Activated naive CD4-positive, alpha-beta T cell treated with anti-CD3 and anti-CD28 coated beads for 36 hours (primary cell): ENCODE measurements at places on chromosomes 5 and 9.

DNA sequence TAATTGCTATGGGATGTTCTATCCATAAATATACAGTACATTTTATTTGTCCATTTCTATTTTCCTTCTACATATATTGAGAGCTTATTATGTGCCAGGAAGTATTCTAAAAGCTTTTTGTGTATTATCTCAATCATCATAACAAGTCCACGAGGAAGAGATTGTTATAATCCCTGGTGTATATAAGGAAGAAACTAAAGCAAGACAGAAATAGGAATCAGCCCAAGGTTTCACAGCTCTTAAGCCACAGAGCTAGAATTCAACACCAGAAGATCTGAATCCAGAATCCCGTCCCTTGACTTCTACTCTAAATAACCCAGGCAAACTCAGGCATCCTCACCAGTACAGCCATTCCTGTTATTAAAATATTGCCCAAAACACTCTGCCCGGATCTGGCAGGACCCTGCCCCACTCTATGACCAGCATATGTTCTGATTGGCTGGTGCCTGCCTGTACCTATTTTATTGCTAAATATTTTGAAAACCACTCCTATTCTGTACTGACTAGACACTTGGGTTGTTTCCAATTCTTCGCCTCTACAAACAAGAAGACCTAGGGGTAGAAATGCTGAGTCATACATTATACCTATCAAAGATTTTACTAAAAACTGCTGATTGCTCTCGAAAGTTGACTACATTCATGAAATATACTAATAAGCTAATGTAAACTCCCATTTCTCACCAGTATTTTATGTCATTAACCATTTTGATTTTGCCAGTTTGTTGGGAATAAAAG lies 297.4 kb downstream of the ENC1 start:
- no peak for DNase-seq

GRCh38 chr9:76077537-76077936 lies 187.1 kb downstream of the PCSK5 start:
- no peak for DNase-seq

DNA sequence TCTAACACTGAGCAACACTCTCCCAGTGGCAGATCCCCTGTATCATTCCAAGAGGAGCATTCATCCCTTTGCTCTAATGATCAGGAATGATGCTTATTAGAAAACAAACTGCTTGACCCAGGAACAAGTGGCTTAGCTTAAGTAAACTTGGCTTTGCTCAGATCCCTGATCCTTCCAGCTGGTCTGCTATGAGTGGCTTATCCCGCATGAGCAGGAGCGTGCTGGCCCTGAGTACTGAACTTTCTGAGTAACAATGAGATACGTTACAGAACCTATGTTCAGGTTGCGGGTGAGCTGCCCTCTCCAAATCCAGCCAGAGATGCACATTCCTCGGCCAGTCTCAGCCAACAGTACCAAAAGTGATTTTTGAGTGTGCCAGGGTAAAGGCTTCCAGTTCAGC lies 29.7 kb downstream of the GABRP start:
- DNase-seq, result no peak

DNA sequence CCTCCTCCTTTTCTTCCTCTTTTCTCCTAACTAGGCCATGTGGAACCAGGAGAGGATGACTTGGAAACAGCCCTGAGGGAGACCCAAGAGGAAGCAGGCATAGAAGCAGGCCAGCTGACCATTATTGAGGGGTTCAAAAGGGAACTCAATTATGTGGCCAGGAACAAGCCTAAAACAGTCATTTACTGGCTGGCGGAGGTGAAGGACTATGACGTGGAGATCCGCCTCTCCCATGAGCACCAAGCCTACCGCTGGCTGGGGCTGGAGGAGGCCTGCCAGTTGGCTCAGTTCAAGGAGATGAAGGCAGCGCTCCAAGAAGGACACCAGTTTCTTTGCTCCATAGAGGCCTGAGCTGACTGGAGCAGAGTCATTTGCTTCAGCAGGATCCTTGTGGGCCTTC lies 13.7 kb downstream of the NUDT2 start:
- no peak for DNase-seq

DNA sequence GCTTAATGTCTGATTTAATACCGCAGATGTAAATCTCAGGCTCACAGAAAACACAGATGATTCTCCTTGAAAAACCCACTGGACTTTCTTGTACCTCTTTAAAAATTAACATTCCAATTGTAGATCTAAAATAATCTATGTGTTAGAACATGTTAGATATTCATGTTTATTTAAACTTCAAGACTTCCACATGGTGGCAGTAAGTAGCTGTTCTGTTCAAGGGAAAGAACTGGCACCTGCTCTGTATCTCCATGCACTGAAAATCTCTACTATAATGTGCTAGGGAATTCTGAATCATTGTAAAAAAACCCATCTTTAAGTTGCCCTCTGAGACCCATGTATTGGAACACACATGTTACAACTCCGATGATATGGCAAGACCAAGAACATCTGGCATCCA lies 366.9 kb downstream of the DMRTA1 start:
- DNase-seq, result no peak

DNA sequence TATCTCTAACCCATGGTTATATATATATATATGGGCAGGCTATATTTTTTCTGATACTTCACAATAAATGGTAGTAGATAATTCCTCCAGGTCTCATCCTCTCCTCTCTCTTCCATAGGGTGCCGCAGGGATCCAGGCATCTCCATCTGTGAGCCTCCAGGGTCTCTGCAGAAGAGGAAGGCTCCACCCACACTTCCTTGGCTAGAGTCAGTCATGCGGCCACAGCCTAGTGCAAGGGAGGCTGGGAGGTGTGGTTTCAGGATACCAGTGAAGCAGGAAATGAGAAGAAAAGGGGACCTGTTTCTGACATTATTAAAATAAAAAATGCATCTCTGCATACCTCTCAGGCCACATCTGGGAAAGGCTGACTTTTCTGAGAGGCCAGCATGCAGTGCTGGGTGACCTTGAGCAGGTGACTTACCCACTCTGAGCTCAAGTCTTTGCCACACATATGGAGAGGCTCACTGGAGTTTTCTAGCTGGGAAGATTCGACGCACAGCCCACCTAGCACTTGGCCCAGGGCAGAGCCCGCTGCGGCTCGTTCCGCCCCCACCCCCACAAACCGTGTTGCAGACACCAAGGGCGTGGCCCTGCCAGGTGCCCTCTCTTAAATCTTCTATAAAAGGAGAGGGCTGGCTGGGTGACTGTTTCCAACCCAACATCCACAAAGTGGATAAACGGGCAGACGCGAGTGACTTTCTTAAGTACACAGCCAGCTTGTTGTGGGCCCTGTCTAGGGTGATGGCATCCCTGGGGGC lies 47.9 kb downstream of the OLFM1 start:
- DNase-seq, result no peak

DNA sequence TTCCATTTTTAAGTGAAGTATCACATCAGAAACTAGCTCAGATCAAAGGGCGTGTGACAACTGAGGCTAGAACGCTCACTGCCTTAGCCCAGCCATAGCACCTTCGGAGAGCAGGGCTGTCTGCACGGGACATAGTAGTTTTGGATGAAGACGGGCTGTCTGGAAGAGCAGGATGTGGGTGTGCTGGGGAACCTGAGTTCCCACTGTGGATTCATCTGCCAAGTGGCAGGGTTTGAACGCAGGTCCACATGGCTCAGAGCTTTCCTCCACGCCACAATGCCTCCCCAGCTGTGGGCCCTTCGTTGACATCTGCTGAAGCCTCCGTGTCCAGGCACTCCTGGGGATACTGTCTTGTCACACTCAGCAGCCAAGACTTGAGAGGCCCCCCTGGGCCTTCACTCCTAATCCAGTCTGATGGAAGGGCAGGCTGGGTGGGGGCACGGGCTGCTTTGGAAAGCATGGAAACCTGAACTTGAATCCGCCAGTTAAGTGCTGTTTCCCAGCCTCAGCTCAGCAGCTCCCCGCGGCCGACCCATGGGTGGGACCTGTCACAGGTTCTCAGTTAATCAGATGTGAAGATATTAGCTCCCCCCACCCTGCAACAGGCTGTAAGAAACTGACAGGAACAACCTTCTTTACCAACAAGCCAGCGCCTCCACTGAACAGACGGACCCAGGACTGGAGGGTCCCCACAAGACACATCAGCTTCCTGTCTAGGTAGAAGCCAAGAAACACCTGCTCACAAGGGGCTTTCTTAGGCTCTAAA lies 228.1 kb downstream of the FANCC start:
- no peak for DNase-seq

- no peak for DNase-seq
Measured at GRCh38 chr9:125568621-125569020, 138.4 kb downstream of the MAPKAP1 start.

- no peak for DNase-seq
Measured at GRCh38 chr5:35900972-35901695, 37.3 kb downstream of the CAPSL start.

GRCh38 chr5:38410304-38410990 lies 146.0 kb downstream of the LIFR start:
- DNase-seq, result no peak

DNA sequence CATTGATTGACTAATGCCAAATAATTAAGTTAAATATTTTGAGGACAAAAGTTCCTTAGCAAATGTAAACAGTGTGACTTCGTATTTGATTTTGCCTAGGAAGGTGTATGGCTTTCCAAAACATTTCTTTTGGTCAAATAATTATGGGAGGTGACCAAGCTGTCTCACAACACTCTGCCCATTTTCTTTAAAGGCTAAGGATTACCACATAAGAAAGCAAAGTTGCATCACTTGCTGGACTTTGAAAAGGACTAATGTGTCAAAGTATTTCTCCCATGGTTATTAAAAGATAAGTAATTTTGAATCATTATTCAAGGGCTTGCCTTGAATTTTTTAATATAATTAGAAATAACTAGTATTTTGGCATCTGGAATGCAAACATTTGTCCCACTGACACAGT lies 74.7 kb downstream of the HAPLN1 start:
- no peak for DNase-seq

DNA sequence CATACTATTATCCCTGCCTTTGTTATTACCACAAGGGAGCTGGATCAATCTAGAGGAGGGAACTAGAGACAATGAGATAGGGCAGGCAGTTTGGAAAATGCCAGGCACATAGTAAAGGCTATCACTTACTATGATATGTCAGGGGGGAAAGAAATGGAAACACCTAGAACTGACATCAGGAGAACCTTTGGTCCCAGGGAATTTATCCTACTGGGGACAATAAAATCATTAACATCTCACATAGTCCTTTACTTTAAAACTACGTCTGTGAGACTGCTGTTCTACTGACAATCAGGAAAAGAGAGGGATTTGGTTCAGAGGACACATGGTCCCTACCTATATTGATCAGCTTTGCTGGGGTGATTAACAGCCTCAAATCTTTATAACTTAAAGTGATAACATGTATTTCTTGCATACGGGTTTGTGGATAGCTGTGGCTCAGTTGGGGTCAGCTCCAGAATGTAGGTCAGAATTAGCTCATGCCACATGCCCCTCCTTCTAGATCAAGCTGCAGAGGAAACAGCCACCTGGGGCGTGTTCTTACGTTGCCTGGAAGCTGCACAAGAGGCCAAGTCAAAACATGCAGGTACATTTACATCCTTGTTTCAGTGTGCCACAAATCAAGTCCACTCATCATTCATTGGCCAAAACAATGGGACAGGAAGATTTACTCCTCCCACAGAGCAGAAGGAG lies 43.9 kb upstream of the ALDOB start:
- no peak for DNase-seq

GRCh38 chr5:67516948-67517565 lies 320.5 kb upstream of the CD180 start:
- DNase-seq, result no peak

DNA sequence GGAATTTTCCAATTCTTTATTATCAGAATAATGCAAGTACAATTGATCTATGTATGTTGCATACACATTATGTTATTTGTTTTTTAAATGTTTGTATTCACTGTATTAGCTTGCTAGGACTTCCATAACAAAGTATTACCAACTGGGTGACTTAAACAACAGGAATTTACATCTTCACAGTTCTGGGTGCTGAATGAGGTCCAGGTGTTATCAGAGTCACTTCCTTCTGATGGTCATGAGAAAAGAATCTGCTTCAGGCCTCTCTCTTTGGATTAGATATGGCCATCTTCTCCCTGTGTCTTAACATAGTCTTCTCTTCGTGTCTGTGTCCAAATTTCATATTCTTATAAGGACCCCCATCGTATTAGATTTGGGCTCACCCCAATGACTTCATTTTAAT lies 229.1 kb upstream of the TRPC7 start:
- DNase-seq, result no peak

GRCh38 chr5:153460421-153460820 lies 30.0 kb upstream of the GRIA1 start:
- no peak for DNase-seq

- no peak for DNase-seq
Measured at GRCh38 chr5:119597728-119598298, 31.5 kb upstream of the FAM170A start.

DNA sequence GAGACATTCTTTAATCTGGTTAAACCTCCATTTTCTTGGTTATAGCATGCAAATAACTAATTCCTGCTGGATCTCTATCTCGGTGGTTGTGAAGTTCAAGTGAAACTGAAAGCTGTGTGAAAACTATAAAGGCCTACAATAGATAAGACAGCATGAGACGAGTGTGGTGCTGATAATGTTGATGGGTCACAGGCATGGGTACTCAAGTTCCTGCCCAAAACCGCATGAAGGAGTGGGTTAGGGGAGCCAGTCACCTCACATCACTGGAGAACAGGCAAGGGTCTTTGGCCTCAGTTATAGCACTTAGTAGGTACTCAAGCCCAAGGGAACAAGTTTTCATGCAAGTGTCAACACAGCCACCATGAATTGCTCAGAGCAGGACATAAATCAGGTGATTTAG lies 16.7 kb downstream of the HMHB1 start:
- DNase-seq, result peak; percentile 6

- DNase-seq, result no peak
Measured at GRCh38 chr5:148828511-148829247, 2.3 kb downstream of the ADRB2 start.

- no peak for DNase-seq
Measured at GRCh38 chr9:35488021-35488420, 1.9 kb upstream of the RUSC2 start.

GRCh38 chr9:135307300-135307699 lies 172.3 kb upstream of the PPP1R26 start:
- DNase-seq, result no peak

- peak; percentile 63 for DNase-seq
Measured at GRCh38 chr5:178590141-178590923, at the start of gene COL23A1. Gene COL23A1, minus strand, starts transcription at chr5:178590393.

GRCh38 chr9:28439688-28440087 lies 866.4 kb upstream of the C9orf72 start:
- DNase-seq, result no peak

- no peak for DNase-seq
Measured at GRCh38 chr9:131233556-131233955, 42.8 kb downstream of the FAM78A start.
